Esophagus muscularis mucosa (tissue), 4 donors: ENCODE measurements at places on chromosomes 5 and 9.

DNA sequence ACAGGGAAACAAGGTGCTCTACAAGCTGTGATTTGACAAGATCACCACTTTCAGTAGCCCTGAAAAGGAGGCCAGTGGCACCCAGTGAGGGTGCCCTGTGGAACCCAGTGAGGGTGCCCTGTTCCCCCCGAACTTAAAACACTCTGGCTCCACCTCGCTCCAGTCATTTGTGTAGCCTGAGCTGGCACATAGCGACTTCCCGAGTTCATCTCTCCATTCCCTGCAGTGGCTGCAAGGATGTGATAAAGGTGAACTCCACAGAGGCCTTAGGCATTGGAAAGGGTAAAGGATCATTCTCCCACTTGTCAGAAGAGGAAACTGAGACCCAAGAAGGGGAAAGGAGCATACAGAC lies 21.9 kb upstream of the ANXA6 start:
- peak; percentile 42 for DNase-seq

DNA sequence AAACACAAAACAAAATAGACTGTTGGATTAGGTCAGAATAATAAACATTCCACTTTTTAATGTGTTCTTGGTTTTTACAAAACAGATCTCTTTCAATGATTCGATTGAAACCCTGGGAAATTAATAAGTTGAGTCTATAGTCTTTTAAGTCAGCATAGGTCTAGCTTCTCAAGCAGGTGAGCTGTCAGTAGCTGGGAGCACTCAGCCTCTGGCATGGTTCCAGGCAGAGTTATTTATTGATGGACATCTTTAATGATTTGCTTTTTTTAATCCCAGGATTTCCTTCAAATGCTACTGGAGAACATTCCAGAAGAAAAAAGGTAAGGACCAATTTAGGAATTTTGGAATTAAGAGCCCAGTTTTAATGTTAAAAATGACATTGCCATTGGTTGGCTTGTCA lies 241.0 kb downstream of the AOPEP start:
- no peak for DNase-seq

DNA sequence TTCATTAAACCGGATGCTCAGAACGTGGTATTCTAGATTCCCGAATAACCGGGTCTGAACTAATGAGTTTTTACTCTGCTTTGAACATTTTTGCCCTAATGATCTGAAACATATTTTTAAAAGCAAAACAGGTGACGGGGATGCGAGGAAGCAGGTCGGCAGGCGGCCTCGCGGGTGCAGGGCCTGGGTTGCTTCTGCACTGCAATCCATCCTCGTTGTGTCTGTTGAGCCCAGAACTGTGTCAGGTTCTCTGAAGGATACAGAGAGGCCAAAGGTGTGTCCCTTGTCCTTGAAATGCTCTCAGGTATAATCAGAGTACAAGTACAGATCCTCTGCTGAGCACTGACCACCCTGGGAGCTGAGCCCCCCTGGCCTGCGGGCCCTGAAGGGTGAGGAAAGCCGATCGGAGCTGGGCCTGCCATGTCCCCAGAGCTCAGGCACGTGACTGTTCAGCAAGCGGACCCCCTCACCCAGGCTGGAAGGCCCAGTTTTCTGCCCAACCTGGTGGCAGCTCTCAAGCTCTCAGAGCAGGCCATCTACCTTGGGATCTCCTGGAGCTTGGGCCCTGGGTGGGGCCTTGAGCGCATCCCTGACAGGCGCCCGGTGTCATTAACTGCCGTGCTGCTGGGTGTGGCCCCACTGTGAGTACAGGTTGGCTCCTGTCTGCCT lies 151.8 kb downstream of the OLFM1 start:
- no peak for DNase-seq

GRCh38 chr5:96893342-96893741 lies 17.0 kb downstream of the ERAP2 start:
- no peak for DNase-seq

GRCh38 chr9:81753436-81753835 lies 64.1 kb upstream of the TLE1 start:
- no peak for DNase-seq

GRCh38 chr9:113523421-113524141 lies 60.1 kb downstream of the RGS3 start:
- DNase-seq = no peak

DNA sequence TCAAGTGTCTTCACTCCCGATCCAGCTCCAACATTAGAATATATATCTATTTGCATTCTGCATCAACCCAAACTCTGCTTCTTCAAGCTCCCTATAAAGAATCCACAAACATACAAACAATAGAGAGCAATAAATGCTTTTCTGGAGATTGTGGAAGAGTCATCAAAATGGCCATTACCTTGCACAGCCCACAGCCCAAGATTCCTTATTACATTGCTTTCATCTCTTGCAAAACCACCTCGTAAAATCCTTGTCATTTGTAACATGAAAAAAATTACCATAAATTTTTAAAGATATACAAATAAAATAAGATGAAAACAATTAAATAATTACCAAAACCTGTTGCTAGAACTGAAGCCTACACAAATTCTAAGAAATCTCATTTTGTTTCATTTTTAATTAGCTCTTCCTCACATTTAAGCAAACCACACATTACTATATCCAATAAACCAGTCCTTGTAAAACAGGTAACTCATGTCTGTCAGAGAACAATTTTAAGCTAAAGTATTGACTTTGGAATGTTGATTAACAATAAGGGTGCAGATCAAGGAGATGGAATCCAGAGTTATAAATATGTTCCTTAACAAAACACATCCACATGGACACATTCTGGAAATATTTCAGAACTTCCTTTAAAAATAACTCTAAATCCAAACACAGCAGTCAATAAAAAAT lies 7.1 kb downstream of the SPINK9 start:
- no peak for DNase-seq

- DNase-seq = no peak
These were observed 41.8 kb upstream of the NEK6 start for GRCh38 chr9:124215956-124216355.

GRCh38 chr9:106722051-106722753 lies 140.8 kb upstream of the ZNF462 start:
- no peak for DNase-seq

GRCh38 chr9:109975574-109976295 lies 195.7 kb downstream of the PALM2AKAP2 start:
- DNase-seq = no peak

GRCh38 chr5:136012041-136012804 lies 16.6 kb upstream of the TGFBI start:
- DNase-seq = no peak

- no peak for DNase-seq
These were observed 14.9 kb upstream of the CARD19 start for GRCh38 chr9:93081081-93081529.

GRCh38 chr5:145562931-145563330 lies 272.2 kb downstream of the PRELID2 start:
- DNase-seq = no peak

- no peak for DNase-seq
These were observed 93.9 kb downstream of the SLC25A46 start for GRCh38 chr5:110832683-110833082.

- DNase-seq = no peak
These were observed 36.7 kb downstream of the PRRT1B start for GRCh38 chr9:131582056-131582455.

DNA sequence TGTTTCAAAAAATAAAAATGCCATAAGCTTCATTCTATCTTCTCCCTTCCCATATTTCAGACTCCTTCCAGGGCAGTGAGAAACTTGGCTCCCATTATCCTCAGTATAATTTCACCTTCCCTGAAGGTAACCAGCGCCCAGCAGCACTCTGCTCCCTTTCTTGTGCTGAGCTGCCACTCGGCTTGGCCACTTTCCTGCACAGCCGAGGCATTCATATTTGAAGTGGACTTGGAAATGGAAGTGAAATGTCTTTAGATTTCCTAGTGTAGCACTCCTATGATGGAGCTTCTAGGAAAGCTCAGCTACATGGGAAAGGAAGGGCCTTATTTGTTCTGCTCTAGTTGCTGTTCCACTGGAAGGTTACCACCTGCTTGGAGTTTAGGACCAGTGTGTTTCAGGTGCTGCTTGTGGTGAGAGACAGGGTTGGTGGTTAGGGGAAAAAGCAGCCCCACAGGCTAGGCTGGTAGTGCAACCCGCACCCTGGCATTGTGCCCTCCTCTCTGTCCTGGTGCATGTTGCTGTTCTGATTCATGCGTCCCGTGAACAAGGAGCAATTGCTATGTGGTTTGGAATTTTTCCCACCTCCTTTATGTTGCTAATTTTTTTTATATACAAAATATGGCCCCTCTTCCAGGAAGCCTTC lies 53.8 kb downstream of the RAD23B start:
- no peak for DNase-seq

- no peak for DNase-seq
These were observed 11.9 kb downstream of the PDE6A start for GRCh38 chr5:149932445-149933350.

DNA sequence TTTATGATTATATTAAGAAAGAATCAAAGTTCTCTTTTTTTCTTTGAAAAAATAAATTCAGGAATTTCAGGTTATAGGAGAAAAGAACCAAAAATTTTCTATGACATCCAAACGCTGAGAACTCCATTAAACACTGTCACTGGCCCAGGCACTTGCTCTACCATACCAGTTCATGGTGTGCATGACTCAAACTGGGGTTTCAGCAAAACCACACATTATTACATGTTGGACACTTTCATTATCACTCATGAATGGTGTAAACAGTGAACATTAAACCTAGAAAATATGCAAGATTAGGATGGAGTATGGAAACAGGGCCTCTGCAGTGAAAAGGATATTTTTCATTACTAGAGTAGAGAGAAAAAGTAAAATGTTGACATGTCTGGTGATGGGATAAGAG lies 369.9 kb upstream of the FAM174A start:
- DNase-seq = no peak

- DNase-seq = peak; percentile 34
These were observed 26.5 kb downstream of the TRMO start for GRCh38 chr9:97895695-97896332.

DNA sequence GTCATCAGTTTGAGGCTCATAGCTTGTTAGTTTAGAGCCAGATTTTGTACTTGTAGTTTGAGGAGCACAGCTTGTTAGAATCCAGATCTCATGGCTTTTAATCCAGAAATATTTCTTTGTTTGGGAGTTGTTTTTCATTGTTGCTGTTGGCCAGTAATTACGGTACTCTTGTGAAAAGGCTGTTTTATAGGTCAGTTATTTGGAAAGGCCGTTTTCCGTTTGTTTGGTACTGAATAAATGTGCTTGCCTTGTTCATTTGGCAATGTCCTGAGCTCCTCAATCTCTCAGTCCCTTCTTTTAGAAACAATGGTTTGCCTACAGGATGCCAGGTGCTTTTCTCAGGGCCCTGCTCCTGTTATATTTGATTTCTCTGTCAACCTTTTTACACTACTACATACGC lies 4.5 kb upstream of the MOB3B start:
- peak; percentile 64 for DNase-seq

GRCh38 chr5:126919566-126919965 lies 110.8 kb downstream of the MARCHF3 start:
- no peak for DNase-seq

GRCh38 chr5:107306594-107306993 lies 364.1 kb downstream of the EFNA5 start:
- DNase-seq = no peak

- DNase-seq = no peak
These were observed 92.9 kb downstream of the PDZD2 start for GRCh38 chr5:31731710-31732301.

GRCh38 chr9:137670391-137671195 lies 51.8 kb downstream of the EHMT1 start:
- no peak for DNase-seq

GRCh38 chr5:135535820-135536801 lies at the start of gene NEUROG1:
Gene NEUROG1, minus strand, starts transcription at chr5:135535964. Its CDS starts 274 bp downstream, at chr5:135535690.
- DNase-seq = no peak

DNA sequence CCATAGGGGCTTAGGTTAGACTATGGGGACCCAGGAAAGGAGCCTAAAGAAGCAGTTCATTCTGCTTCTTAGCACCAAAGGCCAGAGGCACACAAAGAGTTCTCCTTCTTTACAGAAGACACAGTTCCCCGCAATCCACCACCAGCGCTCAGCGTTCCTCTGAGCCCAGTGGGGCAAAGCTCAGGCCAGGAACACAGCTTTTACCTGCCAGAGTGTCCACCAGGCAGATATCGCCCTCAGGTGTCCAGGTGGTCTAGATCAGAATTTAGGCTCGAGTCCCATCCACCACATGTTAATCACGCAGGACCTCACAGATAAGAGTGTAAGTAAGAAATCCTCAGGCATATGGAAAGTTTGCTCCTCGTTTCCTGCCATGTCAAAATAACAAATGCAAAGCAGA lies 53.0 kb downstream of the UBE2QL1 start:
- no peak for DNase-seq

DNA sequence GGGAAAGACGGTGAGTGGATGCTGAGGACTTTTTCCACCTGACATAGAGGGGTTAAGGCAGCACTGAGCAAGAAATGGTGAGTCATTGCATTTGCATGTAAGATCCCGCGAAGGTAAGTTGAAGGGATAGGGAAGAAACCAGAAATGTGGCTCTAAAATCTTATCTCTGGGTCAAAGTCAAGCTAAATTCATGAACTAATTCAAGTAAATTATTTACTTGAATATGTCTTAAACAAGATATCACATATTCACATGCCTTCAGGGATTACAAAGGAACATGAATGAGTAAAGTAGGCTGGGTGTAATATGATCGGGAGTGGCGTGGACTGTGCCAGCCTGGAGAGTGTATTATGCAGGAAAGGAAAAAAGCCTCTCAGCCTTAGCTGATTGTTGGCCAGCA lies 74.4 kb upstream of the EQTN start:
- DNase-seq = no peak

DNA sequence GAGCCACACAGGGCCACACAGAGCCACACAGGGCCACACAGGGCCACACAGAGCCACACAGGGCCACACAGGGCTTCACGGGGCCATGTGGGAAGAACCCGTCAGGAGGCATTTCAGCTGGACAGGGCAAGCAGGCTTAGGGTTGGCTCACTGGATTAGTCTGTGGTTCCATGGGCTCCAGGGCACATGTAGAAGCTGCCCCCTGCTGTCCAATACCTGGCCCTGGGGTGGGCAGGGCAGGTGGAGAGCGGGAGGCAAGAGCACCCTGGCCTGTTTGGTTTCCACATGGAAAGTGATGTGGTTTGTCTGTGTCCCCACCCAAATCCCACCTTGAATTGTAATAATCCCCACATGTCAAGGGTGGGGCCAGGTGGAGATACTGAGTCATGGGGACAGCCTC lies 16.4 kb upstream of the LPCAT1 start:
- no peak for DNase-seq

- no peak for DNase-seq
These were observed 54.4 kb downstream of the IRX2 start for GRCh38 chr5:2697041-2697440.

- DNase-seq = no peak
These were observed 5.3 kb upstream of the FAM120AOS start for GRCh38 chr9:93458712-93459111.

DNA sequence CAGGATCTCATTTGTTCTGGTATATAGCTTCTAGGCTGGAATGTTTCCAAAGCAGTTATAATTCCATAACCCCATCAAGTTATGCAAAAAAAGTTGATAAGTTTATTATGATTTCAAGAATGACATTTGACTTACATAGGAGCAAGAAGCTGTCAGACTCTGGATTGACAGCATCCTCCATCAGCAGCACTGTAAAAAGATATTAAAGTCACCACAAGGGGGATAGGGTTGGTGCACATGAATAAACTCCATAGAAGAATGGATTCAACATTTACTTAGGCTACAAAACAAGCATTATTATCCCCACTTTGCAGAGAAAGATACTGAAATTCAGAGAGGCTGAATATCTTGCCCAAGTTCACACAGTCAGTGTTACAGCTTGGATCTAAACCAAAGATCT lies 208.9 kb upstream of the SLC30A5 start:
- no peak for DNase-seq

GRCh38 chr9:93593144-93593658 lies 16.8 kb downstream of the PHF2 start:
- DNase-seq = no peak
